ENCODE measurements at places on chromosomes 12 and 14.

- DNase-seq = no peak
These were observed 60.8 kb upstream of the NEDD1 start for GRCh38 chr12:96846293-96846692.

DNA sequence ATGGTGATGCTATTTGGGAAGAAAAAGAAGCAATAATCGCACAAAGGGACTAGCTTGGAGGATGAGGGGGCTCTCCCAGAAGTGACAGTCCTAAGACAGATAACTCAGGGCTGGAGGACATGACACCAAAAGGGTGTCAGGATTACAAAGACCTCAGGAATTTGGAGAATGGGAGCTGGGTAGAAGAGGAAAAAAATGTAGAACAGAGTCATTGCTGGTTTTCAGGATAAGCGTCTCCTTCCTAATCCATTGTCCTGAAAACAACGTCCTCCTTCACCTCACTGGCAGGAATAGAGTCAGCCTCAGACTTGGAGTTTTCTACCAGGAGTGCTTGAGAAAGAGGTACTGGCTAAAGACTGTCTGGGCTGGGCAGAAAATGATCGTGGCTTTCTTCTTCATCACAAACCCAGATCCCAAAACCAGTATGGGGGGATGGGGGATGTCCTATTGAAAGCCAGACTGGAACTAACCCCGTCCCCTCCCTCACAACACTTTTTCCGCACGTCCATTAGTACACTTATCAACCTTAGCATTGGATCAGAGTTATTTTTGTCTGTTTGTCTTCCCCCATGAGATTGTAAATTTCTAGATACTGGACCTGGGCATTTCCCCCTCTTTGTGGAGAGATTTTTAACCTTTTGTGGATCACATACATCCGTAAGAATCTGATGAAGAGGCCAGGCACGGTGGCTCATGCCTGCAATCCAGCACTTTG, 14.3 kb downstream of the B4GALNT3 start:
- no peak for DNase-seq

- DNase-seq = no peak
These were observed 55.2 kb upstream of the MDM1 start for GRCh38 chr12:68387338-68387737.

- DNase-seq = no peak
These were observed 465.7 kb upstream of the MGAT4C start for GRCh38 chr12:86721713-86722397.

DNA sequence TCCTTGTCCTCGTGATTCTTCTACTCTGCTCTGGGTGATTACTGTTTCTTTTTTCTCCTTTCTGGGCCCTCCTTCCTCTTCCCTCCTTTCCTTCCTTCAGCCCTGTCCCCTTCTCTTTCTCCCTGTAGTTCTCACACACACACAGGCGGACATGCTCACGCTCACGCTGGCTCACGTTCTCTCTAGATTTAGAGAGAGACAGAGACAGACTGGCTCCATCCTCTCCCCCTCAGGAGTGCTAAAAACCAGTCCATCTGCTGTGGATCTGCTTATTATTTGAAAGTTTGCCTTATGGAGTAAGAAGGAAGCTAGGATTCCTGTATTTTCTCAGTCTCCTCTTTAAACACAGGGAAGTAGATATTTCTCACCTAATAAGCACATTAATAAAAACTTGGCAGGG, 48.1 kb downstream of the KCNA1 start:
- no peak for DNase-seq

GRCh38 chr14:104865631-104866441, 768 bp downstream of the CEP170B start:
- no peak for DNase-seq

GRCh38 chr12:51913071-51914033, 6.0 kb downstream of the ACVRL1 start:
- DNase-seq = no peak

DNA sequence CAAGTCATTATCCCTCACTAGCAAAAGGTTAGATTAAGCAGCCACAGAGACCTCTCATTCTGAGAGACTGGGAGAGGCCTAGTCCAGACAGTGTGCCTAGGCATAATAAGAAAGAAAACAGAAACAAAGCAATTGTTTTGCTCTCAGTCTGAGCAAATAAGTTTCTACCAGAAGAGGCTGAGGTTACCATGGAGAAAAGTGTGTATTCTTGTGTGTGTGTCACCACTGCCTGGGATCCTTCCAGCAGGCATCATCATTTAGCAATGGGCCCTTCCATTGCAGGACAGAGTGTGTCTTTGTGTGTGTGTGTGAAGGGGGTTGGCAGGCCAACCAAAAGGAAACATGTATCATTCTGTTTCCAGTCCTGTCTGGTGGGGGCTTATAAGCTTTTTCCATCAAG, 3.7 kb downstream of the EFS start:
- DNase-seq = peak; percentile 22

DNA sequence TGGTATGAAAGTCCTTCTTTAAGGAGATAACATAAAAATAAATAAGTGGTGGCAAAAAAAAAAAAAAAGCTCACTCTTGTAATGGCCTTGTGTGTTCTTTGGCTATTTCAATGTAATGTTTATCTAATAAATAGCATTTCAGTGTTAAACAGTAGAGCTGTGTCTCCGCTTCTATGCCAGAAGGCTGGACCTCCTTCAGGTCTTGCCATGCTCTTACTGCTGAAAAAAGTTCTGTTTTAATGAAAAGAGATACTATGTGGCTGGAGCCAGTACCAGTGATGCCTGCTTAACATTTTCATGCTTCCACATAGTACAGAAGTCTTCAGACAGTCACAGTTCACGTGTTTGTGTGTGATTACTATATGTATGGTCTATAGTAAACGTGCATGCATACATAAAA, 74.1 kb upstream of the PRICKLE1 start:
- DNase-seq = no peak

DNA sequence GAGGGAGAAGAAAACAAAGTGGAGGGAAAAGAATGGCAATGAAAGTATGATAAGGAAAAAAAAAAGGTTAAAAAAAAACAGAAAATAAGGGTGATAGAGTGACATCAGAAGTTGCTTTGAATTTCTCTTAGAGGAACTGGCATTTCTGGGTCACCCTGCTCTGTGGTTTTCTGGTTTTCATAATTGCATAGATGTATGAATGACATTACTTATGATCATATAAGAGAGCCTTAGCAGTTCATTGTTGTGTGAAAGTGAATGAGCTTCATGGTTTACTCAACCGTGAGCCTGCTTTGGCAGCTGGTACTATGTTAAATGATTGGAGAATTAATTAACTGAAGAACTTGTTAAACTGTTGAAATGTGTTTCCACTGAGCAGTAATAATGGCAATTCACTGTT, 336.4 kb upstream of the FBXO33 start:
- DNase-seq = peak; percentile 2

GRCh38 chr14:24481622-24482324, 26.3 kb downstream of the CMA1 start:
- DNase-seq = no peak

DNA sequence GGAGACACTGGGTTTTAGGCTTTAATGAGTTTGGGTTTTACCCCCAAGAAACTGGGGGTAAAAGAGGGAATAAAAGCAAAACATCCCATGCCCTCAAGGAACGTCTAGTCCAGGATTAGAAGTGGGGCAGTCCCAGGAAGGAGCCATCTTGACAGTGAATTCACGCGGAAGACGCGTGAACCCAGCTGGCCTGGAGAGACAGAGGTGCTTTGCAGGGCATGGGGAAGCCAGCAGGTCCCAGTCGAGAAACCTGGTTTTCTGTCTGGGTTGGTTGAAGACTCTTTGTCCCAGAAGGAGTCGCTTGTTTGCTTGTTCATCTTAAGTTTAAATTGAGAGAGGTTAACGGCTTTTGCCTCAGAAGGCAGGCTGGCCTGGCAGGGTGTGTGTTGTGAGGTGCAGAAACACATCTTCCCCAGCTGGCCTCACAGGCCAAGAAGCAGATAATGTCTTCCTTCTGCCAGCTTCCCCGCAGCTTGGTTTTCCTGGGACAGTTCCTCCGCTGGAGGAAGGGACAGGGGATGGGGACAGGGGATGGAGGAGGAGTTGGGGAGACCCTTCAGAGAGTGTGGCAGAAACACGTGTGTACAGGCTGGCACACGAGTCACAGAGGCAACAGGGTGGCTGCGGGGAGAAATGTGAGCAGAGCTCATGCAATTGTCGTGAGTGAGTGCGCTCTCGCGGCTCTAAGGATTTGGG, 18.5 kb upstream of the CD9 start:
- DNase-seq = no peak

GRCh38 chr12:19506497-19506896, 67.2 kb downstream of the AEBP2 start:
- DNase-seq = no peak

DNA sequence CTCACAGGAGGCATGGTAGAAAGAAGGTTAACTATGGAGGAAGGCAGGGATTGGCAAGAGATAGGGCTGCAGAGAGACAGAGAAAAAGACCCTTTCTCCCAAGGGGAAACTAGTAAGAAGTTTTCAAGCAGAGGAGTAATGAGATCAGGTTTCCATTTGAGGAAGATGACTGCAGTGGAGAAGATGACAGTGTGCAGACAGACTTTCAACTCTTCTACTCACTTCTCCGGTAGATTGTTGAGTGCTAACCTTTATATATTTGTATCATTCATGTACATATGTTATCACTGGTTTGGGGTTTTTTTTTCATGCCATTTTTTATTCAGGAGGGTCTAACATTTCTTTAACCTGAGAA, 5.9 kb upstream of the B3GNT4 start:
- no peak for DNase-seq

GRCh38 chr14:52706286-52706685, 714 bp upstream of the PSMC6 start:
- DNase-seq = no peak

GRCh38 chr12:49033611-49034285, 15.2 kb upstream of the PRKAG1 start:
- no peak for DNase-seq

DNA sequence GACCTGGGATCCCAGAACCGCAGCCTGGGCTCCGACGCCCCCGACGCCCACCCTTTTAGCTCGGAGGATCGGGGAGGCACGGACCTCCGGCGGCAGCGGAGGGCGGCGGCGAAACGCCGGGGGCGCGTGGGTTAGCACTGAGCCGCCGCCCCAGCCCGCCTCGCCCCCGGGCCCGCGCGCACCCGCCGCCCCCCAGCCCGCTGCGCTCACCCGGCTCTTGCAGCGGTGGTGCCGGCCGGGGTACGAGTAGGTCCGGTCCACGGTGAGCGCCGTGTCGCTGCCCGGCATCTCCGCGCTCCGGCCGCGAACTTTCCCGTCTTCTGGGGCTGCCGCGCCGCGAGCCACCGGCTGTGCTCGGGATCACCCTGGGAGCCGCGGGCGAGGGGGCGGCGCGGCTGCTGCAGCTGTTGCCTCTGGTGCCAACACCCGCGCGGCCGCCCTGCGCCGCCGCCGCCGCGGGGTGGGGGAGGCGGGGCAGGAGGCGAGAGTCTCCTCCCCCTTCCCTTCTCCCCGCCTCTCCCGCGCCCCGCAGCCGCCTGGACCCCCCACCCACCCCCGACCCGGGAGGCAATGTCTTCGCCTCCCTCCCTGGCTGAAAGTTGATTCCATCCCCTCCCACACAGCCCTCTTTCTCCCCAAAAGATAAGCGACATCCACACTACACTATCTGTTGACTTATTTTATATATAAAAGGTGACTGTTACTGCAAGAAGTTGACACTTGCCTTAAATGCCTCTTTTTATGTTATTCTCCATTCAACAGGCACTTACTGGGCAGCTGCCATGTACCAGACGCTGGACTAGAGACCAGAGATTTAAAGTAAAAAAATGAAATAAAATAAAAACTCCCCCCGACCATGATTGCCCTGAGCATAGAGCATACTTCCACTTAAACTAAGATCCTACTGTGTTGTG, at the start of gene TMCC3:
Gene TMCC3 (minus strand): TSS at position 415 of the 914 bp plus-strand sequence. CDS start 127 bp downstream, at position 288.
- no peak for DNase-seq

DNA sequence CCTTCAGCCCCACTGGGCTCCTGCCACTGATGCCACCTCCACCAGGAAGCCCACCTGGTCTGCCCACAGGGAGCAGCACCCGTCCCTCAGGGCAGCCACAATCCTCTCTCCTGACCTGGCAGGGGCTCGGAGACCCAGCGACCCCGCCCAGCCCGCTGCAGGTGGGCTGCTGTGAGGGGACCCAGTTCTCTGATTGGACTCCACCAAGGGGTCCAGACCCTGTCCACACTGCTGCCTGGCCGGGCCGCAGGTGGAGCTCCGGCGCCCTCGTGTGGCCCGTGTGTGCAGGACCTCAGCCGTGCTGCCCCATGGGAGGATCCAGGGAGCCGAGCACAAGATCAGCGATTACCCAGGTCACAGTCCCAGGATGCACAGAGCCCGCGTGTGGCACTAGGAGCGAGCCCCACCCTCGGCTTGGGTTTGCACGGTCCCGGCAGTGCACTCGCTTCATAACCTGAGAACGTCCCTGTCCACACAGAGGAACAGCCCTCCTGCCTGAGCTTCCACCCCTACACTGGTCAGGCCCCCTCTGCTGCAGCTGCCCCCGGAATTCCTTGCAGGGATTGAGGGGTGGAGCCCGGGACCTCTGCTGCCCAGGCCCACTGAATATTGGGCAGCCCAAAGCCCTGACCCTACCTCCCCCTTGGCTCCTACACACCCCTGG, 35.4 kb upstream of the TMEM179 start:
- no peak for DNase-seq

DNA sequence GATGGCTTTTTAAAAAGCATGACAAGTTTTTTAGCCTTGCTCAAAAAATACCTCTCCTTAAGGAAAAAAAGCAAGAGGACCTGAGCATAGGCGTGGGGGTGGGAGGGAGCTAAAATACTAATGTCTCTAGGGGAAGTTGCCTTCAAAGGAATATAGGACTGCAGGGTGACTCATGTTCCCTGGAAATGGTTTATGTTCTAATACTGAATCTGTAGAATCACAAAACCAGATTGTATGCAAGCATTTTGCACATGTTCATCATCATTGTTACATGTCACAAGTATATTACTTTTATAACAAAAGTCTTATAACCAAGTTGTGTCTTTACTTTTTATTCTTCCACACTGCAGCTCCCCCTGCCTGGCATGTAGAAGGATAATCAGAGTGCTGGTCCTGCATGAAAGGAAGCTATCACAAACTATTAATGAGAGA, 36.6 kb downstream of the GPR135 start:
- no peak for DNase-seq

- no peak for DNase-seq
These were observed 48.5 kb upstream of the TTC7B start for GRCh38 chr14:90864741-90865140.

- DNase-seq = no peak
These were observed 110.4 kb downstream of the ZFP36L1 start for GRCh38 chr14:68682166-68683103.

GRCh38 chr14:77053046-77053841, 24.7 kb upstream of the IRF2BPL start:
- no peak for DNase-seq

DNA sequence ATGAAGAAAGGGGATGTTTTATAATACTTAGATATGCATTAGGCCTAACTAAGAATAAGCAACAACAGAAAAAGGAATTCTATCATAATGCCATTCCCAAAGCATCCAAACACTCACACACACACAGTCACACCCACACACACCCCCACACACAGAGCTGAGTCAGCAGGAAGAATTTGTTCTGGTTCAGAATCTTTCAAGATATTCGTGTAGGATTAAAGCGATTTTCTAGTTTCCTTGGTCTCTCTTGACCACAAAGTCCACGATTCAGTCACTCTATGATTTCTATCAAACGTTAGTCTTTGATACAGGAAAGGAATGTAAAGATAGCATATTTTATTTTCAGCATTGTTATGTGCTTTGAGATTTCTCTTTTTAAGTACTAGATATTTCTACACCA, 382.6 kb upstream of the DCN start:
- no peak for DNase-seq

All from epithelial cell of proximal tubule (primary cell).